NCI-H1417 (cell line): ENCODE measurements at places on chromosomes 5 and 9.

DNA sequence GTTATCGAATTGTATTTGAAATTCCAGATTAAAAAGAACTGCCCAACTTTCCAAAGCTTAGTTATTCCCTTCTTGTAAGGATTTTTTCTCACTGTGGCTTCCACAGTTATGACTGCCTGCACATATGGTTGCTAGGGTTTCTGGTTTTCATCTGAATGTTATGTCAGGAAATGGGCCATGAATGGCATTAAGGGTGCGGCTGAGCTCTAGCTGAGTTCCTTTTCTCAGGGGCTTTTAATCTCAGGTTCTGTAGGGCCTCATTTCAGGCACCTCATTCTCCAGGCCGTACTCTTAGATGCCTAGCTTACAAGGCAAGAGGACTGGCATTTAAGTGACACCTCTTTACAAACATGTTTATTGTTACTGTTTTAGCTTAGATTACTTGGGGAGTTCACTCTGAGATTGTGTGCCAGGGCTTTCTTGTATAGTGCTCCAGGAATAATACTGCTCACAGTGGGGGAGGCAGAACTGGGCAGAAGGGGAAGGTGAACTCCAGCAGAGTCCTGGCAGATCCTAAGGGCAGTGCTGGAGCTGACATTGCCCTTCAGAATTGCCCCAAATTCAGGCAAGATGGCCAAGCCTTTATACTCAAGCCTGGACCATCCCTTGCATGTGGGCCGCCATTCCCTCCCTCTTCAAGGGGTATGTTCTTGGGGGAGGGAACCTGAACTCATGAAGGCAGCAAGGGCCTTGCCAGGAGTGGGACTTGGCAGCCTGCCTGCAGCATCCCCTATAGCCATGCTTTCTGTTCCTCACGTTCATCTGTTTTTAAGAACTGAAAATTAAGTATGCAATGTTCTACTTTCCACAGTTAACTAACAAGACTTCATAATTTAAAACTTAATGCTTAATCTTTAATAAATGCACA, 111.5 kb downstream of the KDM4C start:
- DNase-seq = no peak

- peak; percentile 17 for DNase-seq
These were observed 251.3 kb downstream of the KIF4B start for GRCh38 chr5:155264809-155265208.

DNA sequence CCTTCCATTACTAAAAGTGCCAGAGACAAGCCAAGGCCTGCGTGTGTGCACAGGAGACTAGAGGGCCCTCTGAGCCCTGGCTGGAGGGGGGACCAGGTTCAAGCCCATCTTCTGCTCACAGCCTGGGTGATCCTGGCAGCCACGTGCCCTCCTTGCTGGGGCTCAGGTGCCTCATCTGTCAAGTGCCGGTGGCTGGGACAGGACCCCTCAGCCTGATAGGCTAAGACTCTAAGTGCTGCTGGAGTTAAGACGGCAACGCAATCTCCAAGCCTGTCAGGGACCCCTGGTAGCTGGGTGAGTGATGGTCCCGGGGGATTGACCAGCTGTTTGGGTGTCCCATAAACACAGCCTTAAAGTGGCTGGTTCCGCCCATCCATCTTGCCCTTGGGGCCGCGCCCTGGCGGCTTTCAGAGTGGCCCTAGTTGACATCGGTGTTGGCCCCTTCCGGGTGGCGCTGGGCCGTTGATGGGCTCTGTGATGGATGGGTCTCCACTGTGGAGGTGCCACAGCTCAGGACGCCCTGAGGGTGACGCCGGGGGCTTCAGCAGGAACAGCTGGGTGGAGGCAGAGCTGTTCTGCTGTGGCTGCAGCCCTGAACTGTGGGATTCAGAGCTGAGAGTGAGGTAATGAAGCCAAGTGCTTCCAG, 136.2 kb downstream of the BARX1 start:
- DNase-seq = no peak

- no peak for DNase-seq
These were observed 126.6 kb upstream of the BASP1 start for GRCh38 chr5:17090839-17091238.

DNA sequence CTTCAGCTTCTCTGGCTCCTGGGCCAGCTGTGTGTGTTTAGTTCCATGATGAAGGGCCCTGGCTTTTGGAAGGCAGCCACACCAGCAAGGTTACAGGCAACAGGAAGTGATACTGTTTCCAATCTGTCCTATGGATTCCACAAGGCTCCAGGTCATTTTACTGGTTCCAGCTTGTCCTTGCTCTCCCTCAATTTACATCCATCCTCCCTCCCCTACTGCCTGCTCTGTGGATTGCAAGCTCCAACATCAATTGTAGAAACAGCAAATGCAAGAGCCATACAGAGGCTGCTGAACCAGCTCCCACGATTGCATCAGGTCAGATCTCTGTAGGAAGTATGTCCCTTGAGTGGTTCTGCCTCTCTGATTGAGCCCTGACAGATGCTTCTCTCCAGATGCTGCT, 409.8 kb downstream of the NTRK2 start:
- no peak for DNase-seq

DNA sequence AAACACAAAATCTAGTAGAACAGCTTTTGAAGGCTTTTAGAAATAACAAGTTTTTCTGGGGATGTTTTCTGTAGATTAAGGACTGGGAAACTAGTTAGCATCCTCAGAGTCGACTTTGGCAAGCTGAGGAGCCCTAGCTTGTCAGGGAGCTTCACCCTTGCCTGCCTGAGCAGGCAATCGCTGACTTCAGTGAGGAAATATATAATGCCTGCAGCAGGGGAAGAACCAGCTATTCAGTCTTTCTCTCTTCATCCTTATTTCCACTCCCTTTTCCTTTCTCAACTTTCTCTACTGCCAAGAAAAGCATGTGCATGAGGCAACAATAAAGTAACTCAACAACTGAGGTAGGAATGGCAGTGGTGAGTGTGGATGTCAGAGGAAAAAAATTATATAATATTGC, 54.7 kb downstream of the PLK2 start:
- no peak for DNase-seq
